Activated T-cell treated with anti-CD3 and anti-CD28 coated beads, Interleukin-2, amount 50 U/mL, for 72 hours (primary cell): ENCODE measurements at places on chromosomes 5 and 9. TPM values are rescaled to one million over a fixed set of nuclear protein-coding genes. Genes with fewer than 3 reads are reported as not detected.

GRCh38 chr9:125564631-125565030, 142.4 kb downstream of the MAPKAP1 start:
- DNase-seq: no peak

- DNase-seq: no peak
Measured at GRCh38 chr5:57529864-57530263, 47.3 kb upstream of the ACTBL2 start.

GRCh38 chr5:130870691-130871090, 294.4 kb downstream of the HINT1 start:
- DNase-seq: no peak

GRCh38 chr9:89999176-89999533, 394.3 kb downstream of the GADD45G start:
- DNase-seq: no peak

DNA sequence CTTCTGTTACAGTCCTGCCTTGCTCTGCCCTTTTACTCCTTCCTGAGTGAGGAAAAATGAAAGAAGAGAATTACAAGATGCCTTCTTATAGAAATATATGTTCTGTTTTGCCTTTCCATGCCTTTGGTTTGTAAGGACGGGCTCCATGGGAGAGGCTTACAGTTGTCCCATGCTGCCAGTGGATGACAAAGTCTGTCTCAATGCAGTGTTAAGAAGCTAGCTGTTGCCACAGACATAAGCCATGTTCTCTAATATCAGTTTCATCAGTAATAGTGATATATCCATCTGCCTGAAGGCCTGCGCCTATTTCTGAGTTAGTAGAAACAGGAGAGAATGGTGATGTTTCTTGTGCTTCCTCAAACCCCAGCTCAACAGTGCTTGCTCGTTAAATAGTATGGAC, 27.8 kb downstream of the C5orf22 start:
- no peak for DNase-seq

- DNase-seq: no peak
Measured at GRCh38 chr5:83914662-83915418, 194.2 kb upstream of the HAPLN1 start.

- no peak for DNase-seq
Measured at GRCh38 chr5:15544039-15544438, 44.1 kb downstream of the FBXL7 start.

GRCh38 chr5:56259002-56259511, 25.9 kb upstream of the ANKRD55 start:
- DNase-seq: peak; percentile 11

GRCh38 chr5:35857606-35858205, 1.0 kb downstream of the IL7R start:
- DNase-seq: no peak

DNA sequence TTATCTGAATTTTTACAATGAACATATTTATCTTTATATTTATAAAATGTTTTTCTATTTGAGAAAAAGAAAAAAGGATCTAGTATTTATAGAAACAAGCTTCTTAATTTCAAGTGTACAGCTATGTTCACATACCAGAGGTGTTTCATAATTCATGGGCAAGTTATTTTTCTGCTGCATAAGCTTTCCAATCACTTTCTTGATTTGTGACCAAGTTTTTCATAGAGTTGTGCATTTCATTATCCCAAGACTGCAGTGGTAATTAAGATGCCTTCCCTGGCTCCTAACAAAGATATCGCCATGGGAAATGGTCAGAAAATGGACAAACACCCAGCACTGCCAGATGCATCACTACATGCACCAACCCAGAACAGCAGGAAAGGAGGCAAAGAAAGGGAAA, 124.6 kb downstream of the GNAQ start:
- DNase-seq: no peak

DNA sequence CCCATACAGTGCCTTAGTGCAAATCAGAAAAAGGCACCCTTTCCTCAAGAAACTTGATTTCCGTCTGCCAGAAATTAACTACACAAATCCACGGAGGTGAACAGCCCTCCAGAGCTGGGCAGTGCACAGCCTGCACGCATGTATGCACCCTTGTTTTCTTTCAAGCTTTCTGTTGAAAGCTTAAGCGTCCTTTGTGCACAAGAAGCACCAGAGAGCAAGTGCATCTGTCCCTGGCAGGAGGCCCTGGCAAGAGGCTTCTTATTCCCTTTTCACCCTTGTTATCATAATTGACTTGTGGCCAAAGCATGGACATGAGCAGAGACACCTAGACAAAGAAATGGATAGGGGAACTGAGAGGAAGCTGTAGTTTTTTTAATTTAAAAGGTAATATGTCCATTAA, 47.4 kb upstream of the ATG10 start:
- DNase-seq: no peak

GRCh38 chr5:143908959-143909358, 97.0 kb downstream of the HMHB1 start:
- no peak for DNase-seq

- DNase-seq: no peak
Measured at GRCh38 chr9:99037769-99038483, 67.0 kb upstream of the TGFBR1 start.

DNA sequence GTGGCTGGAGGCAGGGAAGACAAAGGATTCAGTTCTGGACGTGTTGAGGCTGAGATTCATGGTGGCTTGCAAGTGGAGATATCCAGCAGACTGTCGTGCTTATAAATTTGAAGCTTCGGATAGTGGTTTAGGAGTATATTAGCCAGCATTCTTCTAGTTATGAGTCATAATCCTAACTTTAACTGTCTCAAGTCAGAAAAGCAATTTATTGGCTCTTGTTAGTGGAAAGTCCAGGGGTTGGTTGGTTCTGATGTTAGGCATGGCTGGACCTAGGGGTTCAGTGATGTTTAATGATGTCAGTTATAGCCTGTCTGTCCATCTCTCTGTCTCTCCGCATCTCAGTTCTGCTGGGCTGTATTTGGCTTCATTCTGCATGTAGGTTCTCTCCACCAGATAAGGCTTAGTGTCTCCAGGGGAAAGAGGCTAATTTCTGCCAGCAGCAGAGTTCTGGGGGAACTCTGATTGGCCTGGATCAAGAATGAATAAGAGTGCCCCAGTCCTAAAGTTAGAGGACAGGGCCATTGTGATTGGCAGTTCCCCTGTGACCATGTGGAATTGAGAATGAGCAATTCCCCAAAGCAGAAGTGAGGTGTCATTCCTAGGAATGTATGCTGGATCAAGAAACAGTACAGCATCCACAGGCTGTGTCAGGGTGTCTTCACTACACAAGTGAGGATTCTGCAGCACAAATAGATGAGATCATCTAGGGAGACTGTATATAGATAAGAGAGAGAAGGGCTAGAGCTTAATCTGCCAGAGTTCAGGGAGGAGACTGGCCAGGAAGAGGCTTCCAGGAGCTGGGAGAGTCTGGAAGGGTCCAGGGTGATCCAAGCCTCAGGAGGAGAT, 72.9 kb upstream of the SHB start:
- no peak for DNase-seq

- DNase-seq: no peak
Measured at GRCh38 chr5:127969002-127969401, 114.6 kb upstream of the SLC12A2 start.

DNA sequence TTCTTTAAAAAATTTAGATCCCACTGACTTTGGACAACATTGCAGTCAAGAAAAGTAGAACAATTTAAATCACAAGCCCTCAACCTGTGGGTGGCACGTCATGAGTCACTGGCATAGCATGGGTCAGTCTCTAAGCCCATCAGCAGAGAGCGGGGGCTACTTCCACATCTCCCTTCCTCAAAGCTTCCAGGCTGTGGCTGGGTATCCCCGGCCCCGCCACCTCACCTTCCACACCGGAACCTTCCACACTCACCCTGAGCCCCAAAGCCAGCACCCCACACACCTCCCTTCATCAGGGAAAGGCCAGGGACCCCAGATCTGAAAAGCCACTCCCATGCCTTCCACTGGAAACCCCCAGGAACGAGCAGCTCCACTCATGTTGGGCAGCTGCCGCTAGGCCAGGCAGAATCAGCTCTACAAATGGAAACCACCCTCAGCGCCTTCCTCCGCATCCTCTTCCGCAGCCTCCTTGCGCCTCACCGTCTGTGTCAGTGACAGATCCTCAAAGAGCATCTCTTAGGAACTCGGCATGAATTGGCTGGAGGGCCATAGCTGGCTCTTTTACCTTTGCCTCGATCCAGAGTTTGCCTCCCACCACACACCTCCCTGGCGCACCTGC, 156.5 kb downstream of the ERCC6L2 start:
- DNase-seq: no peak

GRCh38 chr9:5515261-5515650, 4.9 kb downstream of the PDCD1LG2 start:
- no peak for DNase-seq

GRCh38 chr5:158998793-158999325, 100.9 kb downstream of the EBF1 start:
- no peak for DNase-seq

DNA sequence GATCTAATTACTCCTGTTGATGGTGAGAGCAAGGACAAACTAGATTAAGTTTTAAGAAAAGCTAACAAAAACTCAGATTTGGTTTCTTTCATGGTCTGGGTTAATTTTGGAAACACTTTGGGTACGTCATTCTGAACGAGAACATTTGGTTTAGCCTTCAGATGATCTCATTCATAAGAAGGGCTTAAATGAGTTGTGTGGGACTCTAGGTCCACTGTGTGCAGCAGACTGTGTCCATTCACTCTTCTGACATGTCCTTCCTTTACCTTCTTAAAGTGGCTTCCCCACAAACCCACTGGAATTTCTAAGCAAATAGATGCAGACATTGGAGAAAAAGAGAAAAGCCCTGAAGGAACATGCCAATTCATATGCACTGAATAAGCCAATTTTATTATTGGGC, 96.8 kb downstream of the FBXO4 start:
- DNase-seq: no peak

GRCh38 chr9:520302-520701, 305.6 kb downstream of the DOCK8 start:
- no peak for DNase-seq

DNA sequence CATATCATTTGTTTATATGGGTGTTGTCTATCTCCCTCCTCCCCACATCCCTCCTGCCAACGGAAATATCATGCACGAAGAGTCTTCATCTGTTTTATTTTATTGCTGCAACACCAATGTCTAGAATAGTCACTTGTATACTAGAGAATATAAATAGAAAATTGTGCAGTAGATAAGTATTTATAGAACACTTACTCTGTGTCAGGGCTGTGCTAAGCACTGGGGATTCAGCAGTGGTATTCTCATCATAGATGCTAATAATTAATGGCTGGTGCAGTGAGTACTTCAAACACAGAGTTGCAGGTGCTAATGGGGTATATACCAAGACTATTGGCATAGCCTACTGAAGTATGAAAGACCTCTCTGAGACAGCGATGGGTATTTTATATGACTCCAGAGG, 353.5 kb upstream of the CDH6 start:
- no peak for DNase-seq

DNA sequence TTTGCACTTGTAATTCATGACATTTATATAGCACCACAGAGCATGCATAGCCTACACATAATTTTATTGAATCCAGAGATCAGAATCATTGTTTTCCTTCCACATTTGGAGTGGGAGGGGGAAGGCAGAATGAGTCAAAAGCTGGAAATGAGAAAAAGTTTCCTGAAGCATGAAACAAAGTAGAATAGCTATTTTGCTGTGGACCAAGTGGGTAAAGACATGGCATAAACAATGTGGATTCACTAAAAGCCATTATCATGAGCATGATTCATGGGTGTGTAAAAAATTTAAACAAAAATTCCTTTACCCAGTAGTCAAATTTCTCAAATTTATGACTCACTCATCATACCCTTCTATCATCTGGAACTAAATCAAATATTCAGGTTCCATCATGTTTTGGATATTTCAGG, 97.9 kb downstream of the YIPF5 start:
- DNase-seq: no peak

DNA sequence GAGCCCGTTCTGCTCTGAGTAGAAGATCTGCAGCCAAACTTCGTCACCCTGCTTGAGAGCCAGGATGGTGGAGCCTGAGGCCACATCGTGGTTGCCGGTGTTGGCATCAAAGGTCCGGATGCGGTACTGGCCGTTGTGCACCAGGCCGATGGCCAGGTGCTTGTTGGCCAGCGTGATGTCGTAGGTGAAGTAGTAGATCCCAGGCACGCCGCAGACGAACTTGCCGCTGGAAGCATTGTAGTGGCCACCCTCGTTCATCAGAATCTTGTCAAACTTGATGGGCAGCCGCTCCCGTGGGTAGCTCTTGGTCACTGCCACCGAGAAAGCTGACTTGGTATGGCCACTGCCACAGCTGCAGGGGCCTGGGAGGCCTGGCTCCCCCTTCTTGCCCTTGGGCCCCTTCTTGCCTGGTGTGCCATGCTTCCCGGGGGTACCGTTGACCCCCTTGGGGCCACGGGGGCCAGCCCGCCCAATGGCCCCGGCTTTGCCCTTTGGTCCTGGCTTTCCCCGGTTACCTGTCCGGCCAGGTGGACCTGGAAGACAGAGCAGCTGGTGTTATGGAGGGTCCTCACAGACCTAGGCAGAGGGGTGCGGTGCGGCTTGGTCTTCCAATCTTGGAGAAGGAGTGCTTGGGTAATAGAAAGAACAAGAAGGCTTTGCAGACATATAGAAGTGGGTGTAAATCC, 21.0 kb downstream of the C1QTNF2 start:
- no peak for DNase-seq

DNA sequence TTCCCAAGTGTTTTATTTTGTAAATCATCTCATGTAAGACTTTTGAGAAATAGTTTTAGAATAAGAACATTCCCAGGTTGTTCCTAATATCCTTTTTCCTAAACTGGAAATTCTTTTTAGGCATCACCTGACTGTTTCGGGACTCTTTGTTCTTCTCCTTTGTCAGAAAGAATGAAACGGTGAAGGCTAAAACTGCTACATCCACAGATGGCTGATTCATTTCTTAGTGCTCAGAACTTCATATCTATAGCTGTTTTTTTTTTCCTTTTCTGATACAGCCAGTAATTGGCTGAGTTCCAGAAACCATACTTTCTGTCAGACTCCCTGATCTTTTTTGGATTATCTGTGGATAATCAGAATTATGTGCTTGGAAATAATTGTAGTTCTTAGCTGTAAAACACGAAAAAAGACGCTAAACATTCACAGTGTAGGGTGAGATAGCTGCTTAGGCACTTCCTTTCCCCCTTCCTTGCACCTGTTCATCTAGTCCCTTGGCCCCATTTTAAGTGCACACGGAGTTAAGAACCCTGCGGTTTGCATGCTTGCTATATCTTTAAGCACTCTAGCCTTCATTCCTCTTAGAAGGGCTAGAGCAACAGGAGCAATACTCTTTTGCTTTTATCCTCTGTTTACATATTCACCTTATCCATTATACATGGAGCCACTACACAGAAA, 283.9 kb downstream of the PJA2 start:
- no peak for DNase-seq

GRCh38 chr9:69386651-69387050, 61.6 kb downstream of the ENTREP1 start:
- DNase-seq: no peak

- DNase-seq: peak; percentile 57
Measured at GRCh38 chr9:86098824-86099700, at the start of gene GOLM1. GOLM1 (minus strand) TSS chr9:86099558; CDS start chr9:86079320, 20,238 bp downstream.

The OR2S2 gene
- total RNA-seq: not detected

The WNK2 gene
- 0.70 TPM for total RNA-seq

The LRRTM2 gene
- 0.29 TPM for total RNA-seq

The CYLC2 gene
- total RNA-seq: not detected

The NR5A1 gene
- not detected for total RNA-seq

The GIN1 gene
- 4.0 TPM for total RNA-seq

The PRRC1 gene
- total RNA-seq: 51.0 TPM

The IGFBPL1 gene
- total RNA-seq: not detected

The PDCD1LG2 gene
- total RNA-seq: 1.3 TPM
